NCI-H146 (cell line): ENCODE measurements at places on chromosomes 5 and 9.

DNA sequence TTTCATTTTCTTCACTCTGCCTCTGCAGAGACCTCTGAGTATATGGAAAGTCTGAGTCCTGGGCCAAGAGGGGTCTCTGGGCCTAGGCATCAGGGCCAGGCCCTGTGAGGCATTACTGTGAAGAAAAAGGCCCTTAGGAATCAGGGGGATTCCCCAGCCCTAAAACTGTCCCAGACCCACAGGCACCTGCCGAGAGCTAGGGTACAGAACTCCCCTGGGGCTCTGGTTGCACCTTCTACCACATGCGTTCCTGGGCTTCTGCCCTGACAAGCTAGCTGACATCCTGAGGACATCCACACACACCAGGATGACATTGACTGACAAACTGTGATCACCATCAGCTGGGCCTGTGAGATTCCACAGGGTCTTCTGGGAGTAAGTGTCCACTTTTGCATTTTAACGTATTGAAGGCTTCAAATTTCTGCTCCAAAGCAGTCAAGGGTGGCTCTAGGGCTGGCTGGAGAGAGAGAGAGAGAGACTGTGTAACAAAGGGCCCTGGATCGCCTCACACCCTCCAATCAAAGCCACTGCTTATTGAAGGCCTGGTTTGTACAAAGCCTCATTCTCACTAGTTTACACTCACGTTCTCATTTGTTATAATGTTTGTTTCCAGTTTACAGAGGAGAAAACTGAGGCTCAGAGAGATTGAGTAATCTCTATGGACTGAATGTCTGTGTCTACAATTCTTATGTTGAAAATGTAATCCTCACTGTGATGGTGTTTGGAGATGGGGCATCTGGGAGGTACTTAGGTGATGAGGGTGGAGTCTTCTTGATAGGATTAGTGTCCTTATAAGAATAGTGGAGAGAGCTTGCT lies 45.1 kb downstream of the TGFBI start:
- DNase-seq, result no peak

DNA sequence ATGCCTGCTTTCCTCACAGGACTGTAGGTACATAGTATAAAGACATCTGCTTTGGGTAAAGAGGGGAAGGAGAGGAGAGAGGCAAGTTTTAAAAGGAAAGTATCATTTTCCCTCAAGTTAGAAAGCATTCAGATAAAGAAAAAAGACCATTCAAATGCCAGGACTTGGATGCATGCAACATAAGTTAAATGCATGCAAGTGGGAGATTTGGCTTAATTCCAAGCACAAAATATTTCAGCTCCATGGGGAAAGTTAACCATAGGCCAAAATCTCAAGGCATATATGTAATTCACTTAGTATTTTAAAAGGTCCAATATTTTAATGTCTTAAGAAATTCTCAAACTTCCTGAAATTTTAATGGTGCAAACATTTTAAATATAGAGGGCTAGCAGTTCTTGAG lies 36.4 kb downstream of the POU5F2 start:
- no peak for DNase-seq

DNA sequence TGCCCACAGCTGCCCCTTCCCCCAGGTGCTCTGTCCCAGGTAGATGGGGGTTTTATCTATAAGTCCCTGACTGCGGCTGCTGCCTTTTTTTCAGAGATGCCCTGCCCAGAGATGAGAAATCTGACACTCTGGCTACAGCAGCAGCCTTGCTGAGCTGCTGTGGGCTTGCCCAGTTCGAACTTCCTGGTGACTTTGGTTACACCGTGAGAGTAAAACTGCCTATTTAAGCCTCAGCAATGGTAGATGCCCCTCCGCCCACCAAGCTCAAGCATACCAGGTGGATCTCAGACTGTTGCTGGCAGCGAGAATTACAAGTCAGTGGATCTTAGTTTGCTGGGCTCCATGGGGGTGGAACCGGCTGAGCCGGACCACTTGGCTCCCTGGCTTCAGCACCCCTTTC lies 56.8 kb downstream of the MINAR2 start:
- DNase-seq, result no peak

GRCh38 chr9:91026266-91026665 lies 224.6 kb downstream of the SYK start:
- no peak for DNase-seq

DNA sequence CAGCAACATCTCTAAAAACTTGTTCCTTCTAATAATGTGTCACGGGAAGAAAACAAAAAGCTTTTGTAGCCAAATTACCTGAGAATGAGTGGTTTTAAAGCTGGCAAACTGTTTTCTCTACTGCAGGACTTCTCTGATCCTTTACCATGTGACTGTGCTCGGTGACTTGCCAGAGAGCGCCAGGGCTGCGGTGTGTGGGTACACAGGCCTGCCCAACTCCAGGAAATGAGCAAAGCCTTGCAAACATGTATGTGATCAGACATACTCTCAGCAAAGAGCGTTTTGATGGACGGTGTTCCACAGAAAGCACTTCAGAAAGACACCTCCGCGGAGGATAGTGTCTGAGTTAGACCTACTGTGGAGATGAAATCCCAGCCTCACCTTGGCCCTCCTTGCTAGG lies 157.3 kb downstream of the SPOCK1 start:
- no peak for DNase-seq

GRCh38 chr5:173909199-173909598 lies 21.1 kb downstream of the CPEB4 start:
- no peak for DNase-seq

- no peak for DNase-seq
These were observed 7.5 kb downstream of the LHX6 start for GRCh38 chr9:122221183-122221811.

- peak; percentile 31 for DNase-seq
These were observed 39.5 kb upstream of the SLC12A7 start for GRCh38 chr5:1151316-1151715.

- DNase-seq, result peak; percentile 25
These were observed 31.2 kb upstream of the OTP start for GRCh38 chr5:77669677-77670076.

DNA sequence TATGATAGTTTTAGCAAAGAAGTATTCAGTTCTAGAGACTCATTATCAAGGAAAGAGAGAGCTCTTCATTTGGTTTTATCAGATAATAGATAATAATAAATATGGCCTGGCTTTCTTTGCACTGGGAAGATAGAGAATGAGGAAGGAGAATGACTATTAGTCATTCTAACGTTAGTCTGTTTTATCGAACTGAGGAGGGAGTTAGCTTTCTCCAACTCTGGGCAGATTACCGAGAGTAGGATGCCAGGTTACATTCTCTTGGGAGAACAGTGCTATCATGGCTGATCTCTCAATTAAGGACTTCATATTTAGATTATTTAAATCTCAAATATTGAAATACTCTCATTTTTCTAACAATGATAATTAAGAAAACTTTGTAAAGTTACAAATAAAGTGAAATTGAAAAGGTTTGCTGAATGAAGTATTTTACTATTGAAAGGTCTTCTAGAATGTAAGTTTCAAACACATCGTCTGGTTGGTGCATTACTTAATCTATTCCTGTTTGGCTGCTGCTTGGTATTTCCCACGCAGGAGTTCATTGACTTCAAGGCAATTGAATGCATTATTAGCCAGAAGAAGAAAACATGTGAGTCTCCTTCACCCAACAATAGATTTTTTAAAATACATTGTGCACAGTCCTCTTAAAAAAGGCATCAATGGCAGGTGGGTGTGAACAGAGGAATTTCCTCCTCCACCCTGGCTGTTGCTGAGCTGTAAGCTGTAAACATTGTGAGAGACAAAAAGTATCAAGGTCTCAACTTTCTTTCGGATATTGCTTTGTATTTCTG lies 140.8 kb downstream of the C9orf152 start:
- DNase-seq, result no peak

GRCh38 chr5:142065273-142065672 lies 43.3 kb upstream of the NDFIP1 start:
- peak; percentile 38 for DNase-seq

DNA sequence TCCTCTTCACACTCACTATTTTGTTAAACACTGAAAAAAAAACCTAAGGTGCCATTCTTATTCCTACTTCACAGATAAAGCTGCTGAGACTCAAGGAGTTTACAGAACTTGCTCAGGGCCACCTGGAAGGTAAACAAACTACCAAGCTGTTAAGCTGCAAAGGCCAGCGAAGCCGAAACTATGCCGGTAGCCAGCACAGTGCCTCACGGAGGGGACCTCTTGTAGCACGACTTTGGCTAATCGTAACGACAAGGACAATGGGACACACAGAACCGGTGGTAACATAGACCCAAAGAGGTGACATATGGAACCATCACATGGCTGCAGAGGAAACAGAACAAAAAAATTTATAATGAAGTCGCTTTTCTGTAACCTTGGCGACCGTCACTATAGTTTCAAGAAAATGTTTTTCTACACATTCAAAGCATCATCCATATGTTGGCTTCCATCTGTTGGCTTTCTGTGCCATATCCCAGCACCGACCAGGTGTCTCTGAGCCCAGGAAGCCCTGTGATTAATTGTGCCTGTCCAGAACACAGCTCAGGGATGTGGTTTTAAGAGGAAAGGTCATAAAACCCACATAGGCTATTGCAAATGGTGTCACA lies 60.3 kb downstream of the S1PR3 start:
- DNase-seq, result no peak

DNA sequence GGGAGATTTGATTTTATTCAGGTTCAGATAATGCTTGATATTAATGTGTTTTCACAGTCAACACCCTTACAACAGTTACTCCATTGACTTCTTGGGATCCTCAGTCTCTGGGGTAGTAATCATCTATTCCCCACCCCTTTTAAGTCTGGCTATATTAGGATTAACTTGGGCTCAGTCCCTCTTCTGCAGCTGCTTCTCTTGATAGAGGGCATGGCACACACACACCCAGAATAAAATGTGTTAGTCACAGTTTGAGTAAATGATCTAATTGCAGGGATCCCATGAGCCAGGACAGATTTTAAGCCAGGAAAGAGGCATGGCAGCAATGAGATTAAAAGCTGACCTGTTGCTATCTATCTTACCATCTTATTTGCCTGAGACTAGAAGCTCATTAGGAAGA lies 53.7 kb upstream of the VLDLR start:
- no peak for DNase-seq

DNA sequence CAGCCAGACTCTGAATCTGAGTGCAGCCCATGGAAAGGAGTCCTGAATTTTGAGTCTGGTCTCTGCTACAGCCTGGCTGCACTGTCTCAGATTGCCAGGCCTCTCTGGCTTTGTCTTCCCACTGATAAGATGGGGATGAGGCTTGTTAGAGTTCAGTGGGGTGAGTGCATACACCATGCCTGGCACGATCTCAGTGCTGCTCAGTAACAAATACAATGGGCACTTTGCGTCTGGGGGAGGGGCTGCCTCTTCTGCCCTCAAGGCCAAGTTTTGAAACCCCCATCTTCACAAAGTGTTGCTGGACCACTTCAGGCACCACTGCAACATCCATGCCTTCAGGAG lies 49.0 kb downstream of the PPARGC1B start:
- no peak for DNase-seq

- no peak for DNase-seq
These were observed 440.9 kb downstream of the DIRAS2 start for GRCh38 chr9:90201766-90202165.

DNA sequence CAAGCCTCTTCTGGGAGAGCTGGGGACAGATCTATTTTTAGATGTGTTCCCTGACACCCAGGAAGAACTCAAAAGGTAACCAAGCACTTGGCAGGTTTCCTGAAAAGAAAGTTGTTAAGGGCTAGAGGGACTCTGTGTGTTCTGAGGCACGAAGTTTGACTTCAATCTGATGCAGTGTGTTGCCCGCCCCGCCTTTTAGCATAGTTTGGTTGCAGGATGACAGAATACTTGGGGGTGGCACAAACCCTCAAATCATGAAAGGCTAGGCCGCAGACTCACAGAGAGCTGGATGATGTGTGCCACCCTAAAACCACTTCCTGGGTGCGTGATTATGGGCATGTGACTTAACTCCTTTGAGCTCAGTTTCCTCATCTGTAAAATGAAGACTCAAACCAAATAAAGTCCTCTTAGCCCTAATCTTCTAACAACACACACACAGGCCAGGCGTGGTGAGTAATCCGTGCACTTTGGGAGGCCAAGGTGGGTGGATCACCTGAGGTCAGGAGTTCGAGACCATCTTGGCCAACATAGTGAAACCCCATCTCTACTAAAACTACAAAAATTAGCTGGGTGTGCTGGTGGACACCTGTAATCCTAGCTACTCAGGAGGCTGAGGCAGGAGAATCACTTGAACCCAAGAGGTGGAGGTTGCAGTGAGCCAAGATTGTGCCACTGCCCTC lies 12.8 kb upstream of the NDFIP1 start:
- no peak for DNase-seq

- no peak for DNase-seq
These were observed 383.3 kb upstream of the ZNF462 start for GRCh38 chr9:106479679-106480078.

DNA sequence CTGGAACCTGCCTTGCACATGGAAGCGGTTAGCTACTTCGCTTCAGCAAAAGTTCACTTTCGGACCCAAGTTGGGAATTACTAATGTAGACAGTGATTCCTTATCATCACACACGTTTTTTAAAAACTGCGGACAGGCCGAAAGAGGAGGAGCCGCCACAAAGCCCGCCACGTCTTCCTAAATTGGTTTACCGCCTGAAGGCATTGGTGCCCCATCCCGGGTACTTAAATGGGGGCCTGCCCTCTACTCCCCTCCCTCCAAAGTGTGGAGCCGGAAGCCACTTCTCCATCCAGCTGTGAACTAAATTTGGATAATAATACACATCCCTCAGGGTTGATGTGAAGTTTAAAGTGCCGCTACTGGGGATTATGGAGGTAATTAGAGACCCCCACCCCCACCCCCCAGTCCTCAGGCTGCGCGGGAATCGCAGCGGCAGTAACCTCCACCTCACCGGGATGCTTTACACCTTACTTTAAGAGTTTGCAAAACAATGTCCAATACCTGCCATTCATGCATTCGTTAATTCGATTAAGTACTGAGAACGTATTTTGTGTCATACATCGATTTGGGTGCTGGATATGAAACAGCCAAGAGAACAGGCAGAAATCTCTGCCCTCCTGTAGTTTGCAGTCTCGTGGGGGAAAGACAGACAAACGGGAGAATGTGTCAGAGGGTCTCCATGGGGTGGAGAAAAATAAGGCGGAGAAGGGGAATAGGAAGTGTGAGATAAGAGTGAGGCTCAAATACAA lies 937 bp upstream of the MACROH2A1 start:
- no peak for DNase-seq

GRCh38 chr9:91035825-91036208 lies 234.2 kb downstream of the SYK start:
- DNase-seq, result no peak

GRCh38 chr9:110148891-110149290 lies 59.1 kb downstream of the C9orf152 start:
- no peak for DNase-seq

GRCh38 chr5:135333732-135334515 lies 65.1 kb downstream of the MACROH2A1 start:
- no peak for DNase-seq

- DNase-seq, result peak; percentile 16
These were observed 107.6 kb upstream of the SPRY4 start for GRCh38 chr5:142432369-142432863.

GRCh38 chr5:77642738-77643653 lies 4.5 kb upstream of the OTP start:
- no peak for DNase-seq

GRCh38 chr5:178340187-178340586 lies 107.6 kb upstream of the PHYKPL start:
- no peak for DNase-seq

- no peak for DNase-seq
These were observed 15.0 kb upstream of the MRNIP start for GRCh38 chr5:179873588-179874110.

GRCh38 chr5:102916109-102916508 lies 161.0 kb downstream of the PAM start:
- DNase-seq, result no peak
